ENCODE measurements at places on chromosomes 1 and 21.

DNA sequence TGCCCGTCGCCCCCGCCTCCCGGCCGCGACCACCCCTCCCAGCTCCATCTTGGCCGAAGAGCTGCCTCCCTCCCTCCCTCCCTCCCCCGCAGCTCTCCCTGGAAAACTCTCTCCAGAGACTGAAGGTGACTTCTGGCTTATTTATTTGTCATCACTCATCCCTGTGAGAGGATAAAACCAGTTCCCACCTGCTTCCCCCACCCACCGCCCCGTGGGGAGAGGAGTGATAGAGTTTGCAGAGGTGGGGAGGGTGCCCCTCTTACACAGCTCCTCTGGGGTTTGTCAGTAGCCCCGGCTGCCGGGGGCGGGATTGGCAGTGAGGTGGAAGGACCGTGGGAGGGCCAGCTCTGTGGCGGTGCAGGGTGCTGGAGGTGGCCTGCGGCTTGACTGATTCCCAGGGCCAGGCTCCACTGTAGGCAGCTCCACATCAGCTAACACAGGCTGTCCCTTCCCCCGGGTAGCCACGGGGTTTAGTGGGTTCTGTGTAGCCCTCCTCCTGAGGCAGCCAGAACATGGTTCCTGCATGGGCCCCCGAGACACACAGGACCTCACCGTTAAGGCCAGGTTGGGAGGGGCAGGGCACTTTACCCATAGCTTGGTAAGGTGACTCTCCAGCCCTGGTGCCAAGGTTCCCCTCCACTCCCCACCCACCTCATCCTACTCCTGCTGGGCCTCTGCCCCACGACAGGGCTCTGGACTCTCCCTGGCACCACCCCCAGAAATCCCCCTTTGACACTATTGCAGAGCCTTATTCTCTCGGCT, 62.2 kb downstream of the ELK4 start:
- no peak overlapping the region for H3K27ac ChIP-seq
- peaks cover 32% of the 10 kb centered on the region for H3K27me3 ChIP-seq
- H3K4me1 ChIP-seq = no peaks in the 10 kb centered on the region
- no peak overlapping the region for H3K4me3 ChIP-seq
- no peak for DNase-seq

GRCh38 chr1:22893292-22893691, 79.4 kb downstream of the LACTBL1 start:
- no peaks in the 10 kb centered on the region for H3K36me3 ChIP-seq
- H3K4me1 ChIP-seq = no peaks in the 10 kb centered on the region
- H3K4me3 ChIP-seq = no peak overlapping the region
- DNase-seq = no peak
- no peak overlapping the region for H3K27ac ChIP-seq

DNA sequence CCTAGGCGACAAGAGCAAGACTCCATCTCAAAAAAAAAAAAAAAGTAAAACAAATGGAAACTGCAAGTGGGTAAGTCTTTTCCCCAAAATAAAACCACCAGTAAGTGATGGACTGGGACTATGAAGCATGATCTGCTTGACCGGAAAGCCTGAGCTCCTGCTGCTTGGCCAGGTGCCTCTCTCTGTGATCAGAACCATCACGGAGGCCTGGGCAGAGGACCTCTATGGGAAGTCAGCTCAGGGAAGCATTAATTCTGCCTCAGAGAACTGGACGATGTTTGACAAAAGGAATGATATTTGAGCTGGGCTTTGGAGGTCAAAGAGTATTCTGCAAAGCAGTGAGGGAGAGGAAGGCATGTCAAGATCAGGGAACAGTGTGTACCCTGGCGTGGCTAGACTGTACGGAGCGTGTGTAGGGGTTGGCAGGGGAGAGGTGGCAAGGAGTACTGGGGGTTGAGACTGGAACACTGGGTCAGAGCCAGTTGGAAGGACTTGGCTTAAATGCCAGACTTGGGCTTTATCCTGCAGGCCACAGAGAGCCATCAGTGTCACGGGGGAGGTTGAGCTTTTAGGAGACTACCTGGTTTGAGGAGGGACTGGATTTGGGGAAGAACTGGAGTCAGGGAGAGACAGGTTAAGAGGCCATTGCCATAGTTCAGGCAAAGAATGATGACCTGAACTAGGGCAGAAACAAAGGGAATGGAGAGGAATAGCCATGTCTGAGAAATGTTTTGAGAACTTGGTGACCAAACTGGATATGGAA, 16.4 kb downstream of the ATP1A2 start:
- H3K36me3 ChIP-seq = no peaks in the 10 kb centered on the region
- H3K4me1 ChIP-seq = no peaks in the 10 kb centered on the region
- H3K27ac ChIP-seq = no peak overlapping the region
- no peak overlapping the region for H3K4me3 ChIP-seq
- DNase-seq = no peak
- no peaks in the 10 kb centered on the region for H3K27me3 ChIP-seq

GRCh38 chr1:11541956-11542355, 63.0 kb downstream of the DISP3 start:
- H3K27ac ChIP-seq = no peak overlapping the region
- no peak overlapping the region for H3K4me3 ChIP-seq
- no peak for DNase-seq
- H3K36me3 ChIP-seq = no peaks in the 10 kb centered on the region
- no peaks in the 10 kb centered on the region for H3K27me3 ChIP-seq

DNA sequence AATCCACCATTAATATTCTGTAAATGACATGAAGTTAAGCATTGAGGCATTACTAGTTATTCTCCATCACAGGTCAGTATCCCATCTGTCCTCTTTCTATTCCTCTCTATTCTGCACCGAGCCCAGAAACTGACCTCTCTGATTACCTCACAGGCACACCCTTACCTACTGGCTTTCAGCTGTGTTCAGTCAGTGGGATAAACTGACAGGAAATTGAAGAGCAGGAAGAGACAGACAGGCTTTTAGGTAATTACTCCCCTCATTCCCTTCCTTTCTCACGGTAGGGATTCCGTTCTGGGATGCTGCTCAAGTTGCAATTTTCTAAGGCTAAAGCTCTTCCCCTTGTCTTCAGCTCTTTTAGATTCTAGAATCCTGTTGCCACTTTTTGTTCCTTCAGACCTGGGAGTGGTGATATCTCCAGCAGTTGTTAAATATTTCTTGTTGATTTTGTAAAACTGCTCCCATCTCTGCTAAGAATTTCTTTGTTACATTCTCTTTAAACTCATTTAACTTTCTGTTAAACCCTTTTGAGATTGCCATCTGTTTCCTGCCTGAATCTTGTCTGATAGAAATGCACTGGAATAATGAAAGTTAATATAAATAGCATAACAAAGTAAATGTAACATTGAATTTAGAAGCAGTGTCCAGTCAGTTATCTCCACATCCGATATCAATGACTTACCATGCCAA, 1063.4 kb downstream of the PLA2G4A start:
- DNase-seq = no peak
- H3K27me3 ChIP-seq = no peaks in the 10 kb centered on the region

DNA sequence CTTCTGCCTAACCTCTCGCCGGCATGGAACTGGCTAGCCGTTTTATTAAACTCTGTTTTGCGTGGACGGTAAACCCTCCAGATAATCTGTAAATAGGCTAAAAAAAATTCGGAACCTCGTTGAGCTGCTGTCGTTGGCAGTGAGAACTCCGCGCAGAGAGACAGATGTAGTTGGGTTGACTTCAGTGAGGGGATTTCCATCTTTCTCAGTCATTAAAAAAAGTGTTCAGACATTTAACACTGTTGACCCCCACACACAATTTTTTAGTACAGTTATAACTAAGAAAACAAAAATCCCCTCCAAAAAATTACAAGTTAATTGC, 464 bp downstream of the PARK7 start:
- peak overlapping the region; percentile 100 for H3K4me3 ChIP-seq
- H3K27ac ChIP-seq = peak overlapping the region; percentile 82
- no peak for DNase-seq
- H3K36me3 ChIP-seq = peaks cover 18% of the 10 kb centered on the region
- no peaks in the 10 kb centered on the region for H3K27me3 ChIP-seq

GRCh38 chr1:20446796-20447195, 39.2 kb downstream of the CAMK2N1 start:
- peaks cover 2% of the 10 kb centered on the region for H3K4me1 ChIP-seq
- no peaks in the 10 kb centered on the region for H3K36me3 ChIP-seq
- DNase-seq = no peak
- H3K4me3 ChIP-seq = no peak overlapping the region

DNA sequence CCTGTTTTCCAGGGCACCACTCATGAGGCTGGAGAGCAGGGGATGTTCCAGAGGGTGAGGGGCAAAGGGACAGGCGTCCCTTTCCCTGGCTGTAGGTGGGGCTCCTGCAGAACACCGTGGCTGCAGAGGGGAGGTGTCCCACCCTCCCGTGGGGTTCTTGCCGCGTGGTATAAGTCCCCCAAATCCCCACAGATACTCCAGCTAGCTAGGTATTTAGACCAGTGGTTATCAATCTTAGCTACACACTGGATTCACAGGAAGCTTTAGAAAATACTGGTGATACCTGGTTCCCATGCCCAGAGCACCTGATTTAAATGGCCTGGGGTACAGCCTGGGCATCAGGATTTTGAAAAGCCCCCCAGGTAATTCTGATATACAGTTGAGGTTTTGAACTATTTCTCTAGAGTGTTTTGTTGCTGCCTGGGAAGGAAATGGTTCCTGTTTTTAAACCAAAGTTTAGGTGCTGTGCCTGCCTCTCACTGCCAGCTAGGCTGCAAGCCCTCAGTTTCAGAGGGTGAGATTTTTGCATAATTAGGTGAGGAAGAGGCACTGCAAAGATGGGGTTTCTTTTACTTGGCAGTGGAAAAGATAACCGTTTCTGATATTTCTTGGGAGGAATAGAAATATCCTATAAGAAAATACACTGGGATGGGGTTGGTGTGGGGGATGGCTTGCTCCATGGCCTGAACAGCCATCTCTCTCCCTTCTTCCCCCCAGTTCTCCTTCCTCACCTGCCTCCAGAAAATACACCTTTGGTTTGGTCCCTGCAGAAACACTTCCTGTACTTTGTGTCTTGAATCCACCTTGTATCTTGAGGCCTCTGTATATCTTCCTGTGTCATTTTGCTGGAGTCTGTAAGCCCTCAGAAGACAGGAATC, 51.7 kb downstream of the RASSF5 start:
- peaks cover 20% of the 10 kb centered on the region for H3K27me3 ChIP-seq
- H3K36me3 ChIP-seq = no peaks in the 10 kb centered on the region
- H3K4me1 ChIP-seq = peaks cover 3% of the 10 kb centered on the region
- no peak overlapping the region for H3K4me3 ChIP-seq
- DNase-seq = no peak

GRCh38 chr1:53684741-53685140, 54.2 kb downstream of the GLIS1 start:
- H3K4me1 ChIP-seq = peaks cover 4% of the 10 kb centered on the region
- DNase-seq = no peak
- no peak overlapping the region for H3K4me3 ChIP-seq

GRCh38 chr21:14383596-14384180, 742 bp upstream of the HSPA13 start:
- peaks cover 3% of the 10 kb centered on the region for H3K36me3 ChIP-seq
- H3K4me3 ChIP-seq = peak overlapping the region; percentile 79
- H3K27me3 ChIP-seq = no peaks in the 10 kb centered on the region
- DNase-seq = peak; percentile 34
- H3K27ac ChIP-seq = no peak overlapping the region
- H3K4me1 ChIP-seq = no peaks in the 10 kb centered on the region
